Foreskin keratinocyte (primary cell): ENCODE measurements at places on chromosomes 4 and X. TPM values are rescaled to one million over a fixed set of nuclear protein-coding genes. Genes with fewer than 3 reads are reported as not detected.

The FHIP1A gene
- 17.0 and 19.1 TPM in 2 replicates for total RNA-seq

DNA sequence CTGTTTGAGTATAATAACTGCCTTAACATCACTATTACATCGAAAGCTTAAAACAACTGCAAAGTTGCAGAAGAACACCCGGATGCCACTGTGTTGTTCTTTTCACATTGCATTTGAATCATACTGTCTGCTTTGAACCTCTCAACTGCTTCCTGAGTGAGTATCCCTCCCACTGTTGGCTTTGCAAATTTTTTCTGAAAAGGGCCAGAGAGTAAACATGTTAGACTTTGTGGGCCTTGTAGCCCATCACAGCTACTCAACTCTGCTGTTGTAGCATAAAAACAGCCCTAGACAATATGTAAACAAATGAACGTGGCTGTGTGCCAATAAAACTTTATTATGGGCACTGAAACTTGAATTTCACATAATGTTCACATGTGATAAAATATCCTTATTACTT lies 76.1 kb downstream of the NSG1 start:
- no peak for DNase-seq

- DNase-seq, result no peak
Observed at GRCh38 chr4:40916880-40917279, 167.1 kb downstream of the NSUN7 start.

DNA sequence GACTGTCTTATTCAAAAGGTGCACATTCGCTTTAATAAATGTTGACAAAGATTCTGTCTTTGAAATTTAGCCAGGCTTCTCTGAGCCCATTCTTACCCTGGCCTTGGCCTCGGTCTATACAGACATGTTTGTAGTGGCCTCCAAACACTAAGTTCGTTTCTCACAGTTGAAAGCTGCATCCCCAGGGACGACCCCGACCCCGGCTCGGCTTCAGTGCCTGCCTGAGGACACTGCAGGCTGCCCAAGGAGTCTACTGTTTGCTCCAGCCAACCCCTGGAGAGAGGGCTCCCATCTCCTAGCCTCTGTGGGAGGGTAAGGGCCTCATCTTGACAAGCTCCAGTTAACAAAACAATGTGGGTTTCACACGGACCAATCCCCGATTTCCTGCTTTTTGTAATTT lies 390.6 kb upstream of the ZFP42 start:
- DNase-seq, result no peak

DNA sequence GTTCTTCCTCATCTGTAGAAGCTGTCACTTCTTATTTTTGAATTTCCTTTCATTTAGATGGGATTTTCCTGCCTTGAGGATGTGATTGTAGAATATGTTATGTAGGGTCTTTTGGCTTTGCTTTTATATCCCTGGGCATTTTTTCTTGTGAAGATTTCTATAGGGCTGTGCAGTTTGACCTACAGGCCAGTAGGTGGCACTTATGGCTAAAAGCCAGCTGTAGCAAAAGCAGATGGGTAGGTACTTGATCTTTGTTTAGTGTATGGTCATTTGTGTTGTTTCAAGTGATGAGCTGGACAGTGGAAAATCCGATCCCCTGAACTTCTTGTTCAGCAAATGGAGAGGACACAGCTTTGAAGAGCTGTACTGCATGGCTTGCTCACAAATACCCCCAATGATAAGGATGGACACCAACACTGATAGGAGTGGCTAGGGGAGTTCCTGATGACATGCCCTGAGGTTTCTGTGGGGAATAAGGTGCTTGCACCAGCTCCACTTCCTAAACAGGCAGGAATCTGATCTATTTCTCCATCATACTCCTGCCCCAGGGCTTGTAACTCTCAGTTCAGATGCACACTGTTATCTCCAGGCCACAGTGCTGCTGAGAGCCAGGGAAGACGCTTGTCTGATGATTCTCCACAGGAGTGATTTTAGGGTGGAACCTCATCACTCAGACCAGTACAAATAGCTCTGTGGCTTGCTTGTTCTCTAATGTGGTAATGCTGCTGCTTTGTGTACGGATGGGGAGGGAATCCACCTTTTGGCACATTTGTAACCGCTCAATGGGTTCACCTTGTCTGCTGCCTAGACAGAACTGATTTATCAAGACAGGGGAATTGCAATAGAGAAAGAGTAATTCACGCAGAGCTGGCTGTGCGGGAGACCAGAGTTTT lies 417.1 kb upstream of the MAGEB16 start:
- peak; percentile 25 for DNase-seq

DNA sequence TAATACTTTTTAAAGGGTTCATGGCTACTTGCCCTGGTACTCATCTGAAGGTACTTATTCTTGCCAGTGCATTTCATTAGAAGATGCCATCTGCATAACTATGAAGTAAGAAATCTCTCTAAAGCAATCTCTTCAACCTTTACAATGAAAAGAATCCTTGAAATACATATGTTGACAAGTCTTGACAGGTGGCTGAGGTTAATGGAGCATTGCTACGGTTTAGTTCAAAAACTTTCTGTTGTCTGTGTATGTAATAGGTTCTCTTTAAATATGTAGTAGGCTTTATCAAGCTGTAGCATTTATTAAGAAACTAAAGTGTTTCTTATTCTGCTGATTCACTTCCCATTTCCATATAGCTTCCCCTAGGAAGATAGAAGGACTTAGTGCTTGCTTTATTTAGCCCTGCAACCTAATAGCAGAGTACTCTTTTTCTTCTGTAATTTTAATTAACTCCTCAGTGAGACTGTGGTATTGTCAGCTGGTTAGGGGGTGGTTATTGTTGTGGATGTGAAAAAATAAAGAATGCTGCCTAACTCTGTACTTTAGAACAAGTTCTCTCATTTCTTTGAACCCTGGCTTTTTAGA lies 39.3 kb downstream of the SLAIN2 start:
- DNase-seq, result peak; percentile 76

DNA sequence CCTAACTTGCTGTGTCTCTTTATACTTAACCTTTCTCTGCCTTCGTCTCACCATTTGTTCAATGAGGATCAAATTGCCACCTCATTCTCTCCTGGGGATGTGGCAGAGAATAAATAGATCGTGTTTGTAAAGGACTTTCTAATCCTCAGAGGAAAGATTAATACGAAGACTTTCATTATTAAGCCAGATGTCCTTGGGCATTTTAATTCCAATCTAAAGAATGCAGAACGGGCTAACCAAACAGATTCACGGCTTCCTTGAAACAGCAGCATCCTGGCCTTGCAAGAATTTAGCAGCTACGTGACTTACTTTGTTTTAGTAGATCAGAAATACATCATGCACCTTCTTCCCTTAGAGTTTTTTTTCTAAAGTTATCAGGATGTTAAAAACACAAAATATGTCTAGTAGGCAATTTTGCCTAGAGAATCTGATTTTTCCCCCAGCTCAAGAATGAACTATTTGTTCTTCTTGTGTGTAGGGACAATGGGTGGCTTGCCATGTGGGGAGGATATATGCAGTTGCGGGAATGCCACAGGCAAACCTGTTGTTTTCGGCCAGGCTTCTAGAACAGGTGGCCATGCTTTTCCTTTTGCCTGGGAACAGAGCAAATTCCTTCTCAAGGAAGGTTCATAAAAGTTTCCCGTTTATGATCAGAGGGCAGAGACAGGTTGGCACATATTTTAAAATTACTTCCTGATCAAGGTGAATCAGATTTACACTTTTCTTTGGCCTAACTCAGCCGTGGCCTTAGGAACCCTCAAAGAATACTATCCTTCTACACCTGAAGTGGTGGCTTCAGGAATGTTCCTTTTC lies 3.0 kb downstream of the MID1 start:
- no peak for DNase-seq

GRCh38 chr4:153480704-153481103 lies 14.5 kb downstream of the TMEM131L start:
- DNase-seq, result no peak

The HPSE gene
- total RNA-seq, result 12.1 and 13.0 TPM in 2 replicates

GRCh38 chr4:52711834-52712250 lies 39.4 kb downstream of the ERVMER34-1 start:
- no peak for DNase-seq

DNA sequence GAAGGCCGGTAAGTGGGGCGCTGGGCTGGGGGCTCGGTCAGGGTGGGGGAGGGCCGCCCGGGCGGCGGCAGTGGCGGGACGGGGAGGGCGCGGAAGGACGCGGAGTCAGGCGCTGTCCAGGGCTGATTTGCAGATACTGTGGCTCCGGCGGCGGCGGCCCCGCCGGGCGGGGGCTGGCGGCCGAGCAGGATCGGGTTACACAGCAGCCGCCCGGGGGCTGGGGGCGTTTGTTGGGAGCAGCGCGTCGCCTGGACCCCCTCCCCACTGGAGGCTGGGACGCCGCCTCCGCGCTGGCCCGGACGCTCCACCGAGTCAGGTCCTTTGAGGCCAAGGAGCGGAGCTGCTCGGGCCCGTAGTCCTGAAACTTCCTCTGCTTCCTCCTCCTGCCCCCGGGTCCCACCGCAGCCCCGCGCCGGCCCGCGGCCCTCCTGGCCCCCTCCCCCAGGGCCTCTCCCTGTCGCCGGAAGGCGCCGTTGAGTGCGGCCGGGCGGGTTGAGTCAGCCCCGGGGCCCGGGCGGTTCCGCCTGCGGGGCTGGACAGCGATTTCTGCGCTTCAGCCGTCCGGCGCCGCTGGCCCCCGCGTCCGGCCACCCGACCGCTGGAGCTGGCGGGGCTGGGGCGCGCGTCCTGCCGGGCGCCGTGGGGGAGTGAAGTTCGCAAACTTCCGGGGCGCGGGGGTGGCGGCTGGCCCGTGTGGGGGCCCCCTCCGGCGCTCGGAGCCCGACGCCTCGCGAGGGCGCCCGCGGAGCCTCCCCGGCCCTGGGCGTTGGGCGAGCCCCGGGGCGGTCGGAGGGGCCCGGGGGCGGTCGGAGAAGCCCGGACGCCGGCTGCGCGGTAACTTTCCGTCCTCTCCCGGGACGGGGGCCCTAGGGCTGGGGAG lies 746 bp downstream of the REST start:
- DNase-seq, result peak; percentile 24

The GAGE13 gene
- total RNA-seq, result not detected in 2 replicates

DNA sequence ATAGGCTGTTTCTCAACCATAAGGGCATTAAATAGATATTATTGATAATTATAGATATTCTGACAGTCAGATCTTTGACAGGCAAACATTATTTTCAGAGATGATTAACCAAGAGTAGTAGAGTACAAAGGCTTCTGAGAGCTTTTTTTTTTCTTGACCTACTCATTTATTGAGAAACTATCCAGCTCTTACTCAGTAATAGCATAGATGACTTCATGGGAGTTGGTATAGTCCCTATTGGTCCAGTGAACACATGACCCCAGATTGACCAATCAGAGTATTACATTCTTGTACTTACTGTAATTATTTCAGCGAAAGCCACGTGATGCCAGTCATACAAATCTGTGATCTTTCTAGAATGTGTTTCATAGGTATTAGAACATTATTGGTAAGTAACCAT lies 508.7 kb downstream of the FSTL5 start:
- DNase-seq, result no peak

DNA sequence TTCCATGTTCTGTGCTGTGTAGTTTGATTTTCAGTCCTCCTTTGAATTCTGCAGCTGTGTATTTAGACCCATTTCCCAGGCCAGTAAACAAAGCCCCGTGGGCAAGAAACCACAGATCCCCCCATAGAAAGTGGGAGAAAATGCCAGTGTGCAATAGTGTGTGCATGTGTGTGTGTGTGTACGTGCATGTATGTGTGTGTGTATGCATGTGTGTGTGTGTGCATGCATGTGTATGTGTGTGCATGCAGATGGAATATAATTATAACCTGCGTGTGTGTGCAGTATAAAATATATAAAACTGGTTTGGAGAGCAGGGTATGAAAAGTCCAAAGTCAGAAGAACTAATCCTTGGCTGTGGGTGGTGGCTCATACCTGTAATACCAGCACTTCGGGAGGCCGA lies 5.2 kb upstream of the CD99 start:
- no peak for DNase-seq

DNA sequence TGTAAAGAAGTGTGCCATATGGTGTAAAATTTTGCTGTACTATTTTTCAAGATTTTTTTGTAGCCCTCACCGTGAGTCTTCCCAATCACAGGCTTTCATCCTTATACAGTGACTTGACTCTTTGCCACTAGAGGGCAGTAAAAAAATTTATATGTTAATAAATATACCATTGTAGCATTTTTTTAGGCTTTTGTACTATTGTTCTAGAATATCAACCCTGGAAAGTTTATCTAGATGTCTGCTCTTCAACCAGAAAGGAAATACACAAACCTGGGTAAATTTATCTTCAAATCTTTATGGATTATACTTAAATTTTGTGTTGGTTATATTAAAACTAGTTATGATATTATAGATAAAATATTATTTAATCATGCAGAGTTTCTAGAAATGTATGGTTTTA lies 235.3 kb downstream of the TENM3 start:
- peak; percentile 25 for DNase-seq

- DNase-seq, result no peak
Observed at GRCh38 chr4:114458728-114459127, 139.9 kb upstream of the UGT8 start.

DNA sequence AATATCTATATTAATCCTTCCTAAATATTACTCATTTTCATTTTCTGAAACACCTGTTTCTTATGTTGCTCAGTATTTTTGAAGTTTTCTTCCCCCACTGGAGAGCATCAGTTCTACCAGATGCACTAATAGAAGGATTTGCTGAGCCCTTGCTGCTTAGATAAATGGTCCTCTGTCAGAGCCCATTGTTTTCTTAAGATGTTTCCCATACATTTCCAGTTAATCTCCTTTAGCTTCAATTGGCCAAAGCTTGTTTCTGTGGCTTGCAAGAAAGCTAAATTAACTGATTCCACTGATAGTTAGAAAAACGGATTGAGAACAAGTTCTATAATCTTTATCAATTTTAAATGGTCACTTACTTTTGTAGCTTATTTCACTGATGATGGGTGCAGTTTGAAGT lies 1425.5 kb downstream of the PCDH18 start:
- no peak for DNase-seq

- no peak for DNase-seq
Observed at GRCh38 chr4:48998440-48998839, 12.4 kb downstream of the CWH43 start.

The GDPD2 gene
- total RNA-seq, result 0.14 and 0.17 TPM in 2 replicates

DNA sequence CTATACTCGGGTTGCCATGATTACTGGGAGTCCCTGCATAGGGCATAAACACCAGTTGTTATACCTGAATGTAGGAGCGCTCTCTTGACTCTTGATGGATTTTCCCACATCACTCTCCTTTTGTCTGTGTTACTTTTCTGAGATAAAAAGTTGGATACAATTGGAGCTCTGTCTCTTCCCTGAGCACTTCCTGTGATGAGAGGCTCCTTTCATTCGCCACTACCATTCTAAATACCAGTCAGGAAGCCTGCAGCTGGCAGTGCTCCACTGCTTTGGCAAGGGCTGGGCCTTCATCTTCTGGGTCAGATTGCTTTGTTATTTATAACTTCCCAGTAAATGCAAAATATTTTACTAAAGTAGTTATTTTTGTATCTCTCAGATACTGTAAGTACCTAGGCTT lies 13.9 kb downstream of the TCEANC start:
- no peak for DNase-seq

GRCh38 chr4:185255868-185256267 lies 46.5 kb downstream of the SNX25 start:
- DNase-seq, result no peak

The REELD1 gene
- not detected in 2 replicates for total RNA-seq

DNA sequence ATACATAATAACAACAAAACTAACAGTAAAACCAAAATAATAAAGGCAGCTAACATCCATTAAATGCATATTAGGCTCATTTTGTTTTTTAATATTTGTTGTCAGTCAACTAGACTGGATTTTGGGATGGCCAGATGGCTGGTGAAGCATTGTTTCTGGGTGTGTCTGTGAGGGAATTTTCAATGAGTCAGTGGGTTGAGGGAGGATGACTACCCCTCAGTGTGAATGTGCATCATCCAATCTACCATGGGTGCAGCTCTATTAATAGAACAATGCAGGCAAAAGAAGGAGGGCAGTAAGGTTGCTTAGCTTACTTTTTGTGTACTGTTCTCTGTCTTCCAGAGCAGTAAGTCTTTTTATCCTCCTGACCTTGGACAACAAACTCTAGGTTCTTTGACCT lies 484.2 kb upstream of the HS3ST1 start:
- peak; percentile 53 for DNase-seq

The TEC gene
- 0.07 and 0.24 TPM in 2 replicates for total RNA-seq
